Activated CD8-positive, alpha-beta memory T cell treated with anti-CD3 and anti-CD28 coated beads for 1 hour (primary cell): ENCODE measurements at places on chromosomes 4 and X.

- DNase-seq = no peak
These were observed 52.5 kb downstream of the SNX25 start for GRCh38 chr4:185261946-185262345.

DNA sequence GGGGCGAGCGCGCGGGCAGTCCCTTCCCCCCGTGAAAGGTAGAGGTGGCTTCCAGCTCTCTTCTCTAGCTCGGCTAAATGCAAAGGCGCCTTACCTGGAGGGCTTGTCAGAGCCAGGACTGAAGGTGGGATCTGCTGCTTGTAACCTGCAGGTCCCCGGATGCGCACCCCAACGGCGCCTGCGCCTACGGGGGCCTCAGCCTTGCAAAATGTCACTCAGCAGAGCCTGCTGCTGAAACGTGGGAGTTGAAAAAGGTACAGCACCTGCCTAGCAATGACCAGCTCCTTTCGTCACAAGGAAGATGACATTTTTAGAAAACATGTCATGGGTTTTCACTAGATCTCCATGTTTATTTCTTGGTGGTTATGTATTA, 583 bp downstream of the ABHD18 start:
- peak; percentile 32 for DNase-seq

DNA sequence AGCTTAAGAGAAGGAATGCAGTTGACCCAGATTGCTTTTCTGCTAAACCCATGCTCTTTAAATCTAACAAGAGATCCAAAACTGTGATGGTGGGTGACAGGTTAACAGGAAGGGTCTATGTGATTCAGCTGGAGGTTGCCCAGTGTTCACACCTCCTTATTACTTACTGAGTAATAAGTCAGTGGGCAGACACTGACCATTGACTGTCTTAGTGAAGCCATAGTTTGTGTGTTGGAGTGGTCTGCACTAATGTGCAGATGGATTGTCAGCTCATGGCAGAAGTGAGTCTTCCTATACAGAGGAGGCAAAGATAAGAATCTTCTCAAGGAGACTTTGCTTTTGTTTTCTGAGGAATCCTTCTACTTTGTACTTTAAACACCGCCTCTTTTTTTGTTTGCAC, 15.2 kb upstream of the RUFY3 start:
- DNase-seq = no peak

DNA sequence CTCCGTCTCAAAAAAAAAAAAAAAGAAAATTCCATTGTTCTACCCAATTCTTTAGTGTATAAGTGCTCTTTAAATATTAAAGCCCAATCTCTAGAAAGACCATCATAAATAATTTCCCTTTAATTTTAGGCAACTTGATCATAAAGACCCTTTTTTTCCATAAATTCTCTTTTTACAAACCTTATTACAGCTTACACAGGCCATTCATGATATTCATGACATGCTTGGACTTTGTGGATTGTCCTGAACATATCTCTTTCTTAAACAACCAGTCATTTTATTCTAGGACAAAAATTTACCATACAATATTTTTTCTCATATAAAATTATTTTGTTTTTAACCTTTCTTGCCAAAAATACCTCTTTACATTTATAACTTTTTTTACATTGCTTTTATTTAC, 30.5 kb downstream of the TLR8 start:
- DNase-seq = no peak

DNA sequence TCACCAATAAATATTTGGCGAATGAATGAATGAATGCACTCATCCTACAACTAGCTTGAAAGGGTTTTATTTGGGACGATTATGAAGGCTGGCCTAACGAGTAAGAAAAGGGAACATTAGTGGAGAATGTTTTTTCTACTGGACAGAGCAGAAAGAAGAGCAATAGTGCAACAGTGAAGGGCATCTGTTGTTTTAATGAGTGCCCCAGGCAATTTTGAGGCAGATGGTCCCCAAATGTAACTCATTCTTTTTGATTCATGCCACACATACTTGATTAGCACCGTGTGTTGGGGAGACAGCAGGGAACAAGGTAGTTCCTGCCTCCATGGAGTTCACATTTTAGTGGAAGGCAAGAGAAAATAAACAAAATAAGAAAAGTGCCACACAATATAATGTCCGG, 22.7 kb upstream of the INTS6L start:
- no peak for DNase-seq

DNA sequence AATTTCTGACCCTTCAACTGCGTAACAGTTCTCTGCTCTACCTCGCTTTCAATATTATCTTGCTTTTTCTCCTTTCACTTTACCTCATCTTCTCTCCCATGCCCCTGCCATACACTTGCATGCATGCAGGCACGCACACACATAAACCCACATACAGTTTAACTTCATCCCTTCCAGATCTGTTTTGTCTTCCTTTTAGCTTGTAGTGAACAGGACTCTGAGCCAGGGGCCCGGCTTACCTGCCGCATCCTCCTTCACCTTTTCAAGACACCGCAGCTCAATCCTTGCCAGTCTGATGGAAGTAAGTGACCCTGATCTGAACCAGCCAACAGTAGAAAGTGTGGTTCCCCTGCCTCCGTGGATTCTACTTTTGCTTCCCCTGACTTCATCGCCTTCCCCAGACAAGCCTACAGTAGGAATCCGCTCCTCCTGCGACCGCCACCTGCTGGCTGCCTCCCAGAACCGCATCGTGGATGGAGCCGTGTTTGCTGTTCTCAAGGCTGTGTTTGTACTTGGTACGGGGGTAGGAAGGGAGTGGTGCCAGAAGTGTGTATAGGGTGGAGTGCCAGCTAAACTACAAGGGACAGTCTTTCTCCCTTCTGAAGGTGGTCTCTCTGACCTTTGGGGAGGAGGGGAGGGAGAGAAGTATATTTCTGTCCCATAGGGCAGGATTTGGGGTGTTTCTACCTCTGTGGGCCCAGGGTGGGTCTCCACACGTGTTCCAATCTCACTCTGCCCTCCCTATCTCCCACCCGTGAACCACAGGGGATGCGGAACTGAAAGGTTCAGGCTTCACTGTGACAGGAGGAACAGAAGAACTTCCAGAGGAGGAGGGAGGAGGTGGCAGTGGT, 10.7 kb downstream of the MED12 start:
- DNase-seq = peak; percentile 58

GRCh38 chr4:137655302-137655701, 123.0 kb upstream of the PCDH18 start:
- no peak for DNase-seq

DNA sequence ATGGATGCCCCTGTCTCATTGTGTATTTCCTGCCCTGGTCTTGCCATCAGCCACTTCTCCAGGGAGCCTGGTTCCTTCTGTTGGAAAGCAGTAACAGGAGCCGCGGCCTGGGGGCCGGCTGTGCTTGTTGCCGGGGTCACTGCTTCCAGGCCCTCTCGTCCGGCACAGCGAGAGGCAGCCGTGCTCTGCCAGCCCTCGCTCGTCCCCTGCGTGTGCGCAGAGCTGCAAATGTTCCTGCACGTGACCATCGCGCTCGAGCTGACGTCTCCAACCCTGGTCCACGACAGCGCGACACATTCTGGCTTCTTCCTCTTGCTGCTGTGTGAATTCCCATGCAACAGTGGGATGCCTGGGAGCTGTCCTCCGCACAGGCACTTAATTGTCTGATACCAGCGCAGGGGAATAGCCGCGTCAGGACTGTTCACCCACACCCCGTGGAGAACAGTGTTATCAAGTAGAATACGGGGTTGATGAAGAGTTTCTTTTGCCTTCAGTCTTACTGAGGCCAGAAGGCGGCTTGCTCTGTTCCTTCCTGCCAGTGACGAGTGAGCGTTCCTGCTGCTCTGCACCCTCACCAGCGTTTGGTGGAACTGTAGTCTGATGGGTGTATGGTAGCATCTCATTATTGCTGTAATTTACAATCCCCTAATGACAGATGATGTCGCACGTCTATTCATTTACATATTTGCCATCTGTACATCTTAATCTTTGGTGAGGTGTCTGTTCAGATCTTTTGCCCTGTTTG, 12.3 kb downstream of the PDE6B start:
- no peak for DNase-seq

- DNase-seq = no peak
These were observed 6.2 kb downstream of the RAB40A start for GRCh38 chrX:103513067-103513466.

GRCh38 chr4:2646396-2647149, 109.6 kb downstream of the TNIP2 start:
- DNase-seq = no peak

GRCh38 chr4:102453827-102454226, 47.3 kb upstream of the NFKB1 start:
- DNase-seq = no peak

DNA sequence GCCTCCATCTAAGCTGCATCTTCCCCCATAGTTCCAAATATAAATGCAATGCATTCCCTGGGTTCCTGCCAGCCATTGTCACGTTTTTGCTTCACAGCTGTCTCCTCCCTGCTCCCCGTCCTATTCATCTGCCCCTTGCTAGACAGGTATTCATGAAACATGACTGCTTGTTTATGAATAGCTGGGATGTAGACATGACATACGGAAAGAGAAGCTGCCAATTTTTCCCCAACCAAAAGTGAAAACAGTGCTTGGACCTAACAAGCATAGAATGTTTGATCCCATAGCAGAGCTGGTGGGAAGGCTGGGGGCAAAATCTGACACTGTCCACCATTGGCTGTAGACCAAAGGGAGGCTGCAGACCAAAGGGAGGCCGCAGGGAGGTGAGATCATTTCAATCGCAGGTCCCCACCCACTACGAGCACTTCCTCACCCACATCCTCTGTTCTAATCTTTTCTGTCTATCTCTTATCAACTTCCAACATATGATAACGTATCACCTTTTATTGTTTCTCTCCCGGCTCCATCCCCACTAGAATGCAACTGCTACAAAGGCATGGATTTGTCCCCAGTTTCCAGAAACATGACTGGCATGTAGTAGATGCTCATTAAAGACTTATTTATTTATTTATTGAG, 8.5 kb upstream of the GYG2 start:
- DNase-seq = no peak

DNA sequence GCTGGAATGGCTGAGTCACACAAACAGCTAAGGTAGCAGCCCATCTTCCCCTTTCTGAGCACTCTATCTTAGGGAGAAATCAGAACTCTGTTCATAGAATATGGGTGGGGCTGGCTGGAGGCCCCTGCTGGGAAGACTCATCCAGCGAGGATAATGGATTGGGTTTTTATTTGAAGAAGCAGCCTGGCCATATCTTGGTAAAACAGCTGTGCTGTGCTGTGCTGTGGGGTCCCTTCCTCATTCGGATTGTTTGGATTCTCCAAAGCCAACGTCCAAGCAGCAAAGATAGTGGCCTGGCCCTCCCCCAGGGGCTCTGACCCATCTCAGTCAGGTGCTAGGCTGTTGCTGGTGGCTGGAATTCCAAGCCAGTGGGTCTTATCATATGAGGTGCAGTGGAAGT, 63.8 kb downstream of the ZNF718 start:
- no peak for DNase-seq

- no peak for DNase-seq
These were observed 3.0 kb downstream of the GPR174 start for GRCh38 chrX:79147477-79147876.

GRCh38 chrX:17792826-17793225, 55.5 kb downstream of the SCML1 start:
- no peak for DNase-seq

- DNase-seq = no peak
These were observed 37.7 kb downstream of the ACE2 start for GRCh38 chrX:15563056-15563455.

DNA sequence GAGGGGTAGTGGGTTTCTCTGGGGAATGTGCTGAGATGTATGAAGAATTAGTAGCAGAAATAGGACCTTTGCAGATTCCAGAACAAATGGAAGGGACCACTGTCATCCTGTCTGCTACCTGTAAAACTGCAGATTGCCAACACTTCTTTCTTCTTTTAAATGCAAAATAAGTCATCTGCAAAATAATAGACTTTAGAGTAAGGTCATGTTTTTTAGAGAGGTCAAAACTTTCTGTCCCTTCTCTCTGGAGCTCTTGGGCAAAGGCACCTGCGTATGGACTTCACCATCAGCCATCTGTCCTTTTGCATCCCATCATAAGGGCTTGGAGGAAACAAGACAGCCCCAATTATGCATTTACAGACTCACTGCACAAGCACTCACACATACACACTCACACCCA, 121.1 kb upstream of the PPARGC1A start:
- DNase-seq = no peak

- DNase-seq = no peak
These were observed 144.6 kb upstream of the EDNRA start for GRCh38 chr4:147336252-147336651.

DNA sequence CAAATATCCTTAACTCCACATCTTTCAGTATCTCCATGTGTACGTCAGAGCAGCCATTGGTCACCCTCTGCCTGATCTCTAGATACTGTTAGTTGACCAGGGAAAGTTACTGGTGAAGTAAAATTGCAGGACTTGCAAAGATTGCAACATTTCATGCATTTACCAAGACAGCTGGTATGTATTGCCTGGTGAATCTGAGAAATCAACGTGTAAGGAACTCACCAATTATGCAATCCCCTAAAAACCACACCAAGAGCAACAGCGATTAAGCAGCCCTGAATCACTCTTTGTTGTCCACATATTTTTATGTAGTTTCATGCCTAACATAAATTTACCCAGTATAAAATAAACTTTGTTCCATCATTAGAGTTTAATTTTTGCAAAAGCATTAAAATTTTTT, 271.2 kb downstream of the NLGN4X start:
- DNase-seq = no peak

- DNase-seq = no peak
These were observed 43.1 kb downstream of the ATRX start for GRCh38 chrX:77742788-77743476.

GRCh38 chr4:114040319-114041116, 61.1 kb upstream of the ARSJ start:
- DNase-seq = no peak

- DNase-seq = no peak
These were observed 802 bp downstream of the COX18 start for GRCh38 chr4:73068491-73069337.

GRCh38 chr4:7868892-7869471, 70.7 kb downstream of the AFAP1 start:
- no peak for DNase-seq

GRCh38 chr4:773214-773613, 52.7 kb downstream of the CPLX1 start:
- no peak for DNase-seq

DNA sequence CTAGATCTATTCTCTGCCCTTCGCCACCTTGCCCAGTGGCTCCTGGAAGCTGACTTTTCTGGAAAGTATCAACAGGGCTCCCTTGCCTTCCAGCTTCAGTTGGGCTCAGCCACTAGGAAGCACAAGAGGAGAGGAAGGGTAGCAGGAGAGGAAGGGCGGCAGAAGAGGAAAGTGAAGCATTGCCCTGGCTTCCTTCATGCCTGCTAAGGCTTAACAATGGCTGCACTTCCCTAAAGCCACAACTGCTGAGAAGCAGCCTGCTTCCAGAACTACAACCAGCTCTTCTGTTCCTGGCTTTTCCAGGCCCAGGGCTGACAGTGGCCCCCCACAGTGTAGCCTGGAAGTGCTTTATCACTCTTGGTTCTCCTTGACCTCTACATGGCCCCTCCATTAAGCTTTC, 29.1 kb upstream of the PGM2 start:
- no peak for DNase-seq

DNA sequence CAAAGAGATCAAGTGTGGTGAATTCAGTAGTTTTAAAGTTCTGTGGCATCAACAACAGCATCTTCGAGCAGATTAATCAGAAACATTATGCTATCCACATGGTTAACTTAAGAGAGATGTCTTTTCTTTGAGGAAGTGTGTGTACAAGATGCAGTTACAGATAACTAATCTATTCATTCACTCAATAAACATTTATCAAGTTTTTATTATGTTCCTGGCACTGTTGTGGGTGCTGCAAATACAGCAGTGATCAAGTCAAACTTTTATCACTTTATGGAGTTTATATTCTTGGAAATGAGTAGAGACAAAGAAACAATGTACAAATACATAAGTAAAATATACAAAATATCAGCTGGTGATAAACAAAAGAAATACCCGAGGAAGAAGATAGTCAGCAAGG, 66.4 kb downstream of the ATOH1 start:
- no peak for DNase-seq
